ENCODE measurements at places on chromosomes 2 and 18. TPM values are rescaled to one million over a fixed set of nuclear protein-coding genes. Genes with fewer than 3 reads are reported as not detected.

Gene KCNK3
- polyA plus RNA-seq = 0.17 TPM

Gene MYO7B
- polyA plus RNA-seq = not detected

Gene ITPRID2
- polyA plus RNA-seq = 42.1 TPM

DNA sequence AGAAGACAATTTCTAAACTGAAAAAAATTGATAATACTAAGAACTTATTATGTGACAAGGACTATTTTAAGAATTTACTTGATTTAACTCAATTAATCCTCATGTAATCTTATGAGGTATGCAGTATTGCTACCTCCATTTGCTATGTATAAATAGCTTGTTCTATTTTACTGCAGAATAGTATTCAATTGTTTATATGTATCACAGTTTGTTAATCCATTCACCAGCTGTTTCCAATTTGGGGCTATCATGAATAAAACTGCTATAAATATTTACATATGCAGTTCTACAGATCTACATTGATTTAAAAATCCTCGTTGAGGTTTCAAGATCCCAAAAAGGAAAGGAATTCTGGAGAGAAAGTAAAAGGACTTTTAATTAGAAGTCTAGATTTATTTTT, 54.8 kb upstream of the DOCK10 start:
- DNase-seq = no peak

GRCh38 chr2:83342860-83343329, 1116.2 kb downstream of the SUCLG1 start:
- no peak for DNase-seq

GRCh38 chr2:15755528-15755927, 163.9 kb downstream of the DDX1 start:
- DNase-seq = no peak

- DNase-seq = no peak
Observed at GRCh38 chr2:120878970-120879369, 143.3 kb downstream of the GLI2 start.

- DNase-seq = no peak
Observed at GRCh38 chr18:61535401-61535800, 202.2 kb downstream of the CDH20 start.

DNA sequence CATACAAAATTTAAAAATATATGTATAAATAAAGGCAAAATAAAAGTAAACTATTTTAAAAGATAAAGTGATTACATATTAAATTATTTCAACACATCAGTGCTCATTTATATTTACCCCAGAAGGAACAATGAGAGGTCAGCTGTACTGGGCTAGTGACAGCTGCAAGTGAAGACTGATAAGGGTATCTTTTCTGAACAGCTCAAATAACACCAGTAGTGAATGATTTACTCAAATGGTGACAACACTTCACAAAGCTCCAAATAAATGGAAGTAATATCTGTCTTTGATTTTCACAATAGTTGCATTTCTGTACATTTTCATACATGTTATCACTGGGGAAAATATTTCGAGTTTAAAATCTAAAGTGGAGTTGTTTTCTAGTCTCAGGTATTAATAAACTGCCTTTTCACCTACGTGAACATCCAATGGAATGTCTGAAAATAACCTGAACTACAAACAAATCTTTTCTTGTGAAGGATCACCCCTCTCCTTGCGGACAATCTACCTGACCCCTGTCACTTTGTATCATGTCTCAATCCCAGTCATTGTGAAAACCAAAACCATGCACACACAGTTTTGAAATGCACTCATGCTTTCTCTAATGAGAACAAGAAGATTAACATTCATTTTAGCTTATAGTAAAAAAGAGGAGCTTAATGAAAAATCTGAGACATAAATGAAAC, 1928.8 kb upstream of the CELF4 start:
- no peak for DNase-seq

DNA sequence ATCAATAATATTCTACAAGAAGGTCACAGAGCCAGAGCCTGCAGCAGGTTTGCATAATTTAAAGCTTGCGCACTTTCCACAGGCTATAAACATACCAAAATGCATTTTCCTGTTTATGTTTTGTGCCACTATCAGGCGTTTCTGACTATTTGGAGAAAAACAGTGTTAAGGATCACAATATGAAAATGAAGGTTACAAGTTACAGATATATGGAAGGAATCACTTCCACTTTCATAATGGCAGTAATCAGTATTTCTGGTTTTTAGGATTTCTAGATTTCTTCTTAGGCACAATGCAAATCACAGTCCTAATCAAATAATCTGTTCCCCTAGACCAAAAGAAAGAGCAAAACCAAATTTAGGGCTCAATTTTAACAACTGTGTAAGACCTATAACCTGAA, 279.5 kb downstream of the NBAS start:
- DNase-seq = no peak

- DNase-seq = no peak
Observed at GRCh38 chr2:122999258-122999657, 1025.8 kb upstream of the CNTNAP5 start.

GRCh38 chr2:230868161-230868946, 3.6 kb downstream of the ITM2C start:
- DNase-seq = no peak

DNA sequence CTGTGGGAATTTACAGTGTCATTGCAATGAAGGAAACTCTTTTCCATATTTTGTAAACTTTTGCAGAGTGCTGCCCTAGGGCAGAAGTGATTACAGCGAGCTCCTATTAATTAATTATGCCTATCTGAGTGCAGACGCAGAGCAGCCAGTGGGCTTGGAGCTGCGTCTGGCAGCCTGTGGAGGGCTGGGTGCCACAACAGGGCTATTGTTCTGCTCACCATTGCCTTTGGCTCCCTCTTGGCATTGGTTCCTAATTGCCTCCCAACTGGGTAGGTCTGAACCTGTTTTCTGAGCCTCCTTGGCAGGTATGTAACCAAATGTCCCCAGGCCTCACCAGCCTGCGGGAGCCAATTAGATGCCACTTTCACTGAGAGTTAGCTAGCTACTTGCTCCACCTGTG, 25.6 kb upstream of the ITGB6 start:
- peak; percentile 96 for DNase-seq

DNA sequence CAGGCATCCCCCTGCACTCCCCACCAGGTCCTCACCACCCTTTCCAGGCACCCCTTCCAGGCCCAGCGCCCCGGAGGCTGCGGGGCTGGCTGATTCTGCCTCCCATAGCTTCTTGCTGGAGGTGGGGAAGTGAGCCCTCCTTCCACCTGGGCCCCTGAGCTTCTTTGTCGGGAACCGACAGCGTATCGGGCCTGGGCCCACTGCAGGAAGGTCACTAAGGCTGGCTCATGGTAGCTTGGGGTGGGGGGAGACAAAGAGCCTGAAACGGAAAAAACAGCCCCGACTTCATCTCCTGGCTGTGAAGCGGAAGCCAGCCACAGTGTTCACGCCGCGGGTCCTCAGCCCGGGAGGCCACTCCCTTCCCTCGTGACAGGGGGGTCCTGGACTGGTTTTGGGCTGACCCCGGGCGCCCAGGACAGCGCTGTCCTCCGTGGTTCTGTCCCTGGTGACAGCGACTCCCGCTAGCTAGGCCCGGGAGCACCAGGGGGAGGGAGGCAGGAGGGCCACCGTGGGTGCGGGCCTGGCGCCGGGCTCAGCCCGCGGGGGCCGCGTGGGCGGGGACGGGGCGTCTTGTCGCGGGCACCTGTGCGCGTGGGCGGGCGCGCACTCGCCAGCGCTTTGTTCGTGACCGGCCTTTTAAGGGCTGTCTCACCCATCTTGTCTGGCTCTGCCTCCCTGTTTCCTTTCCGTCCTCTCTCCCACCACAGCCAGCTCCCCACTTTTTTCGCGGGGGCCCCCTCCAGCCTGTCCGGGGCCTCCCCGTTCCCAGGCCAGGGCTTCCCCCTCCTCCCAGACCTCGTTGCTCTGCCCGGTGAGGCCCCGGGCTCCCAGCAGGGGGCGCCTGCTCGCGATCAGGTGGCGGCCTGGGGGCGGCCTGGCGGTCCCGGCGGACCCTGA, 64.9 kb downstream of the DNMT3A start:
- DNase-seq = no peak

- no peak for DNase-seq
Observed at GRCh38 chr2:214591366-214591765, 180.5 kb downstream of the VWC2L start.

Gene SLC25A12
- 18.5 TPM for polyA plus RNA-seq

DNA sequence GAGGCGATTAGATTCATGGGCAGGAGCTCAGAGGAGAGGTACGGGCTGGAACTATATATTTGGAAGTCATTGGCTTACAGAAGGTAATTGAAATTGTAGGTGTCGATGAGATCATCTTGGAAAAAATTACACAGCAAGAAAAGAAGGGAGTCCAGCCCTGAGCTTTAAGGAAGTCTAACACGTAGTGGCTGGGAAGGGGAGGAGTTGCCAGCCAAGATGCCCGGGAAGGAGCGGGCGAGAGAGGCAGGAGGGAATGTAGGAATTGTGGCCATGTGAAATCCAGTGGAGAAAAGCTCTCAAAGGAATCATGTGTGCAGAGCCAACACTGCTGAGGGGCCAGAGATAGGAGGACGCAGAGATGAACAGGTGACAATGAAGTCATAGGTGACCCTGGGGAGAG, 25.6 kb upstream of the SCYGR1 start:
- DNase-seq = no peak

Gene EML6
- polyA plus RNA-seq = 0.37 TPM

- DNase-seq = no peak
Observed at GRCh38 chr2:39851251-39851650, 72.2 kb upstream of the THUMPD2 start.

GRCh38 chr18:31101183-31102024, 817 bp downstream of the DSC2 start:
- DNase-seq = peak; percentile 56

GRCh38 chr2:88016960-88017779, 823 bp upstream of the RNU2-63P start:
- peak; percentile 77 for DNase-seq

- DNase-seq = peak; percentile 86
Observed at GRCh38 chr18:54260396-54261072, 8.8 kb upstream of the POLI start.

Gene SLC23A3
- polyA plus RNA-seq = 0.59 TPM

Gene LBX2
- polyA plus RNA-seq = 0.10 TPM

GRCh38 chr2:203532957-203533658, 2.0 kb downstream of the RAPH1 start:
- DNase-seq = peak; percentile 17

Gene AKAIN1
- polyA plus RNA-seq = not detected

Gene RGPD4
- polyA plus RNA-seq = not detected

Gene RMND5A
- 18.8 TPM for polyA plus RNA-seq

Gene EVA1A
- polyA plus RNA-seq = 28.0 TPM

Gene TTR
- polyA plus RNA-seq = not detected

- no peak for DNase-seq
Observed at GRCh38 chr2:101188683-101189405, 37.7 kb upstream of the TBC1D8 start.

- DNase-seq = no peak
Observed at GRCh38 chr2:56522605-56523089, 338.9 kb downstream of the CCDC85A start.

- DNase-seq = peak; percentile 9
Observed at GRCh38 chr2:163551616-163552373, 184.0 kb downstream of the FIGN start.

Gene CABYR
- polyA plus RNA-seq = 7.9 TPM

DNA sequence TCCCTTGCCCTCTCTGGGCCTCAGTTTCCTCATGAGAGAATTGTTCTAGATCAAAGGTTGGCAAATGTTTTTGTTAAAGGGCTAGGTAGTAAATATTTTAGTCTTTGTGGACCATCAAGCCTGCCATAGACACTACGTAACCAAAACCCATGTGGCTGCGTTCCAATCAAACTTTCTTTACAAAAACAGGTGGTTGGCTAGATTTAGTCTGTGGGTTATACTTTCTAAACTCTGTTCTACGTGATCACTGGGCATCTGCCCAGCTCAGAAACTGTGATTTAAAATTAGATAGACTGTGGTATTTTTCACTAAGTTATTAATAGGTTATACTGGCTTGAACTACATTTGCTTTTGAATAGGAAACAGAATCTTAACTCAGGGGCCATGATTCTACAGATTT, 149.8 kb upstream of the DCC start:
- no peak for DNase-seq

- no peak for DNase-seq
Observed at GRCh38 chr18:74226156-74226555, 65.6 kb downstream of the CYB5A start.

DNA sequence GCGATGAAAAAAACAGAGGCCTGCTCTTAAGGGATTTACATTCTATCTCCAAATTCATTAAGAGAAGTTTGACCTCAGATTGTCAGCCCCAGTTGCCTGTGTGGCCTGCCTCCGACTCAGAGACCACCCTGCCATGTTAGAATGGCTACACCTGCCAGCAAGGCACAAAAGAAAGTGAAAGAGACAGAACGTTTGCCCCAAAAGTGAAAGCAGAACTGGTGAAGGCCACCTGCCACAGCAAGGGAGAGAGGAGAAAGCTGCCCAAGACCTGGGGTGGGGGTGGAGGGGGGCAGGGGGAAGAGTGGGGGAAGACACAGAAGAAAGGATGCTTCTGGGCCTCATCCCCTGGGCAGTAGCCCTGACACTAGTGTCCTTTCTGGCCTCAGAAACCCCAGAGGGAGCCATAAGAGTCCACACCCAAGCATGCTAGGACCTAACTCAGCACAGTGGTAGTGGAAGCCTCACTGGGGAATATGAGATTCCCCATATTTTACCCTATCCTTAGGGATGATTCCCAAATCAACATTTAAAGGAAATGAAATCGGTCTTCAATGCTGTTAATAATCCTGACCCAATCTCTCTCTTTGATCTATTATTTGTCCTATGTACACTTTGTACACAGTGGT, 389.7 kb downstream of the TXNL1 start:
- DNase-seq = no peak

GRCh38 chr2:233463586-233463985, 103.0 kb downstream of the USP40 start:
- DNase-seq = no peak

Gene ABCG8
- not detected for polyA plus RNA-seq

GRCh38 chr18:33123862-33124518, 316.5 kb downstream of the CCDC178 start:
- no peak for DNase-seq

DNA sequence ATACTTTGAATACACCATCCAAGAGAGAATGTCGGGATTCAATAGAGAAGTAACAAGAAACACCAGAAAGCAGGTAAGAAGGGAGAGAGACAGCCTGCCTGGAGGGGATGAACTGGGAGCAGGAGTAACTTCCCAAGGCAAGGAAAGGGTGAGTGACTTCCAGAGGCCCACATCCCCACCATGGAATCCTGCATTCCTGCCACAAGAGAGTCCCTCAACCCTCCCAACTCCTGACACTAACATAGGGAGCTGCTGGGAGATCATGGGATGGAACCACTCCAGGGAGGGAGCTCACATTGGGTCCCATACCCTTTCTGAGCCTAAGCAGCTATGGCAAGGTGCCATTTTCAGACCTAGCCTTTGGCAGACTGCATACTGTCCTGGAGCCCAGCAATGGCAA, 5.5 kb upstream of the TMEM163 start:
- DNase-seq = no peak

Gene ASPRV1
- polyA plus RNA-seq = 0.05 TPM

Gene IMPACT
- polyA plus RNA-seq = 12.6 TPM
